ENCODE measurements at places on chromosomes 13 and 19.

GRCh38 chr13:74743992-74744391 is 609.8 kb upstream of the KLF12 start:
- no peak for DNase-seq

- no peak for DNase-seq
These were observed 123.9 kb downstream of the SHISA2 start for GRCh38 chr13:25927932-25928331.

DNA sequence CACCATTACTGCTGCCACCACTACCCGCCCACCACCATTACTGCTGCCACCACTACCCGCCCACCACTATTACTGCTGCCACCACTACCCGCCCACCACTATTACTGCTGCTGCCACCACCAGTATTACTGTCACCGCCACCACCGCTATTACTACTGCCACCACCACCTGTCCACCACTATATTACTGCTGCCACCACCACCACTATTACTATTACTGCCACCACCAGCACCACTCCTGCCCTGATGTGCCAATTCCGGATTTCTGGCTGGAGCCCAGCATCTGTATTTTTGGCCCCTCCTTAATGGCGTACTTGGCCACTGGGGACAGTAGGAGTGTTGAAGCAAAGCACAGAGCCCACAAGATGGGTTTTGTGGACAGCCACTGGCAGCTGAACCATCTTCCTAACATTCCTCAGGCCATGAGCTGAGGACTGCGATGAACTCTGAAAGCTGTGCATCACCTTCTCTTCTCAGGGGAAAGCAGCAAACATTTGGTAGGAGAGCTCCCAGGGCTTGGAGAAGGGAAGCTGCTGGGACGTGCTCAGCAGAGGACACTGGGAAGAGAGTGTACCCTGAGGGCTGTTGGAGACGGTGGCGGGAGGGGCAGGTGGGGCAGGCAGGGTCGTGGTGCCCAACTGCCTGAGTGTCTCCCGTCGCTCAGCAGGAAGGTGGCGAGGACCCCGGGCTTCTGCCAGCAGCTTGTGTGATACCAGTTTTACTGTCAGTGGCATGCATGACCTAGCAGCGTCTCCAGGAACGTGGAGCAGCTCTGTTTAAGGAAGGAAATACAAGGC is 23.0 kb downstream of the CUL4A start:
- DNase-seq, result no peak

- no peak for DNase-seq
These were observed 1.6 kb downstream of the CEACAM16 start for GRCh38 chr19:44700547-44700946.

DNA sequence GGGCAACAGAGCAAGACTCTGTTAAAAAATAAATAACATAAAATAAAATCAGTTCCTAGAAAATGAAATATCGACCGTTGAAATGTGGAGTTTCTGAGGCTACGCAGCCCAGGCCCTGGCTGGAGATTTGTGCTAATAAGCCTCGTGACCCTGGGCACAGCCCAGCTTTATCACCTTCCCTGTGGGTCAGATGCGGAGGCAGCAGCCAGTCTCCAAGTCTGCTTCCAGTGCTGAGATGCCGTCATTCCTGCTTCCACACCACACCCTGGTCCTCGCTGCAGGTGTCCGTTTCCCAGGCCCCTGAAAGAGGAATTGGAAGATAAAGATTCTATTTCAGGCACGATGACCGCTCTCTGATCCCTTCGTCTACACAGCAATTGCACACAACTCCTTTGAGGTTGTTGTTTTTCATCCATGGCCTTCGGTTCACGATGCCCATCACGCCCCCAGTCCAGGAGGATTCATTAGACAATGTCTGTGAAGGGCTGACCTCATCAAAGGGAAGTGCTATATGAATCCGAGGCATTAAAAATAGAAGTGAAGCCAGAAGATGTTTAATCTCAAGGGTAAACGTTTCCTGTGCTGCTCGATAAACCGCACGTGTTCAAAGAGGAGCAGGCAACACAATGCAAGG is 48.3 kb upstream of the ATP11A start:
- no peak for DNase-seq

GRCh38 chr13:101354895-101355294 is 61.4 kb downstream of the NALCN start:
- no peak for DNase-seq

DNA sequence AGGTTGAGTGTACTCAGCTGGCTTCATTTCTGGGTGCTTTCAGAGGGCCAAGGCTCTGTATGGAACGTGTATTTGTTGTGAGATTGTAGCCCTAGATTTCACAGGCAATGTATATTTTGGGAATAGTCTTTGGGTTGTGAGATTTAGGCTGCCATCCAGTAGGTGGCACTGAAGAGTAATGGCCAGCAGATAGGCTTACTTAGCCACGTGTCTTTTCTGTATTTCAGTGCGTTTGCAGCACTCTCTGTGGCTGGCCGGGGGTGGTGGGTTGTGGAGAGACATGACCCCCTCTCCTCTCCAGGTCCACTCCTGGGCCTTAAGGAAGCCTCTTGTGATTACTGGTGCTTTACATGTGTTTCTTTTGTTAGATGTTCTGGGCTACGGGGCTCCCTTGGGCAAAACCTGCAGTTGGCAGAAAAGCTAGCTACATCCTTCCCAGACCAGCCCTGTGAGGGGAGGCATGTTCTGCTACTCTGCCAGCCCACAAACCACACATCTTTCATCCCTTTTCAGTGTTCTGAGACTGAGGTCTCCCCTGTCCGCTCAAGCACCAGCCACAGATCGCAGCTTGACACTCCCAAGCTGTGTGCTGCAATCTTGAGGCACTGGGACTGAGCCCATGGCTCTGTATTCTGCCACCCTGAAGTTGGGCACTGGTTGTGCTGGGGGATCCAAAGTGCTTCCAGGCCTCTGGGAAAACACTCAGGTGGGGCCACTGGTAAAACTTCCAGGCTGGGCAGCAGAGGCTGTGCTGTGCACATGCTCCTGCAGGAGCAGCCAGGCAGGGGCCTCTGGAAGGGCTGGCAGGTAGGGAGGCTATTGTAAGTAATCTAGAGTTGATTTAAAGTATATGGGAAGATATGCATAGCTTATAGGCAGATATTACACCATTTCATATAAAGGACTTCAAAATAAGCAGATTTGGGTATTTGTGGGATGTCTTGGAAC is 1096.8 kb upstream of the PCDH20 start:
- DNase-seq, result peak; percentile 1

GRCh38 chr13:98384739-98385138 is 192.2 kb downstream of the STK24 start:
- no peak for DNase-seq

DNA sequence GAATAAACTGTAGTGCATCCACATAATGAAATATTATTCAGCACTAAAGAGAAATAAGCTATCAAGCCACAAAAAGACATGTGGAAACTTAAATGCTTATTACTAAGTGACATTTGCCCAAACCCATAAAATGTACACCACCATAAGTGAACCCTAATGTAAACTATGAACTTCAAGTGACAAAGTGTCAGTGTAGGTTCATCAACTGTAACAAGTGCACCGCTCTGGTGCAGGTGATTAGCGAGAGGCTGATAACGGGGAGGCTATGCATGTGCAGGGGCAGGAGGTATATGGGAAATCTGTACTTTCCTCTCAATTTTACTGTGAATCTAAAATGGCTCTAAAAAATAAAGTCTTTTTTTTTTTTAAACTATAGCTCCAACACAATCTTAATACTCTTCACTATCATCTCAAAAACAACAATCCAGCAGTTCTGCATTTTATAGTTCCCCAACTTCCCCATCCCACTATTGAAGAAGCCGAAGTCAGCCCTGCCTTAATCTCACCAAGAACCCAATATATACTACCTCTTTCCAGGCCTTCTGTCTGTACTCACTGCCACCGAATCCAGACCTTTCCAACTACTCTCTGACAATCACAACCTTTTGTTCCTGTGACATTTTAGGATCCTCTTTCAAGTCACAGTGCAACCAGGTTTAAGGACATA is 22.6 kb downstream of the ELF1 start:
- DNase-seq, result no peak

DNA sequence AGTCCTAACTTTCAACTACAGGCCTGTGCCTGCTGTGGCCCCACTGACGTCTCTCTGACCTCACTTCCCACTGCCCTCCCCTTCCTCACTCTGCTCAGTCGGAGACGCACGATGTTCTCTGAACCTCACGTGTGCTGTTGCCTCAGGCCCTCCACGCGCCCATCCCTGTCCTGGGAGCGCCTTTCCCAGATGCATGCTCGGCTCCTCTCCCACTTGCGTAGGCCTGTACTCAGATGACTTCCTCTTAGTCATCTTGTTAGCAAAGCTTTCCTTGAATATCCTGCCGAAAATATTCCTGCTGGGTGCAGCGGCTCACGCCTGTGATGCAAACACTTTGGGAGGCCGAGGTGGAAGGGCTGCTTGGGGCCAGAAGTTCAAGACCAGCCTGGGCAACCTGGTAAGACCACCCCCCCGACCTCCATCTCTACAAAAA is 9.3 kb upstream of the SYT5 start:
- no peak for DNase-seq

- DNase-seq, result no peak
These were observed 12.6 kb downstream of the RB1 start for GRCh38 chr13:48315969-48316650.

- no peak for DNase-seq
These were observed 412.5 kb upstream of the PCDH9 start for GRCh38 chr13:67642657-67643056.

DNA sequence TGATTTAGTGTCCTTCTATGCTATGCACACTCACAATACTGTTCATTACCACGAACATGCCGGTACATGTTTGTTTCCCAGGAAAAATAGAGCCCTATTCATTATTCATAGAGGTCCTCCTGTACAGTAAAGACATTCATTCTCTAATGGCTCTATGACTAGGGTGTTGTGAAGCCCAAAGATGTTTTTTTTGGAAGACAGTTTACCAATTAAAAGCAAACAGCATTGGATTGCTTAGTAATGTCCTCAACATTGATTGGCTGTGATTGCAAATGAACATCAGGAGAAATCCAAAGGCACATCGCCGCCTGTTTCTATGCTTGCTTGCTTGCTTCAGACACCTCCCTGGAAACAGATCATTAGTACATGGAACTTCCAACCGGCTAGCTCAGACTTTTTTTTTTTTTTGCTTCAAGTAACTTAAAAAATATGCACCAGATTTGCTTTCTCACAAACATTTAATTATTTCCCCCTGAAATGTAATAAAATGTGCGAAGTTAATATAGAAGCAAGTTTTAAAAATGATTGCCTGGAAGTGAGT is 8.8 kb upstream of the GPC6 start:
- DNase-seq, result no peak

GRCh38 chr13:29039212-29039611 is 219.1 kb downstream of the MTUS2 start:
- DNase-seq, result no peak

GRCh38 chr19:10305139-10305806 is 4.3 kb downstream of the ZGLP1 start:
- no peak for DNase-seq

- DNase-seq, result no peak
These were observed 82.1 kb downstream of the DLEU7 start for GRCh38 chr13:50761406-50761805.

GRCh38 chr19:31531326-31531725 is 182.1 kb upstream of the TSHZ3 start:
- no peak for DNase-seq

- peak; percentile 96 for DNase-seq
These were observed 625 bp upstream of the ZNF20 start for GRCh38 chr19:12140545-12141404.

- no peak for DNase-seq
These were observed 3.5 kb upstream of the UBAC2 start for GRCh38 chr13:99197117-99197651.

DNA sequence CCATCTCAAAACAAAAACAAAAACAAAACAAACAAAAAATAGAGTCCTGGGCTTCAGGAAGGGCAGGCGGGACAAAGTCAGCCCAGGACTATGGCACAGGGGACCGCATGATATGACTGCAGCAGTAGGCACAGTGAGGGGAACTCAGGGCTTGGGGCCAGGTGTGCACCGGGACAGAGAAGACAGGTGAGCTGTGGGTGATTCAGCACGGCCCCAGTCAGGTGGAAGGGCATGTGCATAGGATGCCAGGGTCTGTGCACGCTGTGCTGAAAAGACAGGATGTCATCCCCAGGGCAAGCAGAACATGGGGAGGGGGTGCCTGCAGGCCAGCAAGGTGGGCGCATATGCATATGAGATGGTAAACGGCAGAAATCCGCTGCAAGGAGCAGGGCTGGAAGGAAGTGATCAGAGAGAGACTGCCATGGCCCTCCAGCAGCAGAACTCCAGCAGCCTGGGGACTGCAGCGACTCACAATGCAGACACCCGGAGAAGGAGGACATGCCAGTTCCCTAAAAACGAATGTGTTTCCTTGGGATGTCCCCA is 15.0 kb downstream of the EPS15L1 start:
- no peak for DNase-seq

- DNase-seq, result no peak
These were observed 14.7 kb upstream of the ARRDC2 start for GRCh38 chr19:17993076-17993813.

- no peak for DNase-seq
These were observed 10.8 kb downstream of the LATS2 start for GRCh38 chr13:21050288-21051197.

GRCh38 chr19:20273951-20274570 is 107.0 kb downstream of the ZNF486 start:
- DNase-seq, result no peak

GRCh38 chr13:111973605-111974340 is 93.2 kb upstream of the SOX1 start:
- no peak for DNase-seq

GRCh38 chr19:40523322-40524047 is 53.2 kb upstream of the SHKBP1 start:
- DNase-seq, result peak; percentile 53

GRCh38 chr13:109698779-109699178 is 87.6 kb downstream of the IRS2 start:
- no peak for DNase-seq

GRCh38 chr19:4115050-4115817 is 8.7 kb downstream of the MAP2K2 start:
- DNase-seq, result no peak

- DNase-seq, result no peak
These were observed 814 bp downstream of the NBEA start for GRCh38 chr13:34942732-34943435.

- DNase-seq, result peak; percentile 22
These were observed 75.0 kb upstream of the OXGR1 start for GRCh38 chr13:97069050-97069815.

- DNase-seq, result no peak
These were observed 1.4 kb upstream of the HPN start for GRCh38 chr19:35039881-35040825.

DNA sequence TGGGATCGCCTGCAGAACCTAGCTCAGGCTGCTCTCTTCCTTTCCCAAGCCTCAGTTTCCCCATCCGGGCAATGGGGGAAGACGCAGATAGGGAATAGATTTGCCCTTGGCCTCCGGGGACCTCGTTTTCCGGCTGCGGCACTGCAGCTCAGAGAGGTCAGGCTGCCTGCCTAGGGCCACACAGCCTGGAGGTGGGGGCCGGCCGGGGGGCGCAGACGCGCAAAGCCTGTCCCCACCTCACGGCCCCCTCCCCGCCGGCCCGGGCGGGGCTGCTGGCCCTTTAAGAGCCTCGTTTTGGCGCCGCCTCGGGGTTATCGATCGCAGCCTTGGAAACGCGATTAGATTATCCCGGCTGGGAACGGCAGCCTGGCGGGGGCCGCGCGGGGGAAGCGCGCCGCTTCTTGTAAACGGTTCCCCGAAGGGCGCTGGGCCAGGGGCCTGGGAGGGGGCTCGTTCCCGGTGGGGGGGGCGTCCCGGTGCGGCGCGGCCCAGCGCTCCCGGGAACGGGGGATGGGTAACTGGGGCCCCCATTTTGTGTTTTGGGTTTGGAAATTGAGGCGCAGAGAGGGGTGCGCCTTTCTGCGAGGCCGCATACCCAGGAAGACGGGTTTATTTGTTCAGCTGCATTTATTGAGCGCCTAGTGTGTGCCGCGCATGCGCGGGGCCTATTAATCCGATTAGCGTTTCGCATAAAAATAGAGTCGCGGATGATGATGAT is 23.4 kb upstream of the TCF3 start:
- peak; percentile 13 for DNase-seq
